MCF 10A (cell line): ENCODE measurements at places on chromosomes 5 and 9. TPM values are rescaled to one million over a fixed set of nuclear protein-coding genes. Genes with fewer than 3 reads are reported as not detected.

- DNase-seq: peak; percentile 13
These were observed at the start of gene CDO1 for GRCh38 chr5:115816226-115817081. CDO1 (minus strand) TSS chr5:115816659; CDS start chr5:115816397, 262 bp downstream.

- peak; percentile 6 for DNase-seq
These were observed 528.7 kb upstream of the DAP start for GRCh38 chr5:11289733-11290132.

- no peak for DNase-seq
These were observed 138.1 kb downstream of the YIPF5 start for GRCh38 chr5:144032375-144032774.

- DNase-seq: peak; percentile 53
These were observed 128.0 kb downstream of the RASEF start for GRCh38 chr9:82934949-82935348.

DNA sequence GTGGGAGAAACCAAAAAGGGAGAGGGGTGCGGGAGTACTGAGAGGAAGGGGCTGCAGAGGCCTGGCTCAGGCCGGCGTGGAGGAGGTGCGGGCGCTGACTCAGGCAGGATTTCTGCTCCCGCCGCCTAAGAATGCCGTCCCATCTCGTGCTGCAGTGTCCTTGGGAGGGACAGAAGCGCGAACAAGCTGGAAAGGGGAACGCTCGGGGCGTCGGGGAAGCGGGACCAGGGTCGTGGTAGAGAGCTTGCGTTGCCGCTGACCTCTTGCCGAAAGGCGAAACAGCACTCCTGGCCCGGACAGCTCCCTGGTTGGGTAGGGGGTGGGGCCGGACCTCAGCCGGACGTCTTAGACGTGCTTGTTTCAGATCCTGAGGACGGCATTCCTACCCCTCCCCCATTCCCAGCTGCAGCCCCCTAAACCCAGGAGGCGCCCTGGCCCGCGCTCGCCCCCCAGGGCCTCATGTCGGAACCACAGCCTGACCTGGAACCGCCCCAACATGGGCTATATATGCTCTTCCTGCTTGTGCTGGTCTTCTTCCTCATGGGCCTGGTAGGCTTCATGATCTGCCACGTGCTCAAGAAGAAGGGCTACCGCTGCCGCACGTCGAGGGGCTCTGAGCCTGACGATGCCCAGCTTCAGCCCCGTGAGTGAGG, 1.1 kb downstream of the RELL2 start:
- peak; percentile 52 for DNase-seq

The LCN10 gene
- not detected in 2 replicates for total RNA-seq
